ENCODE measurements at places on chromosomes 7 and 10.

- no peak for DNase-seq
Observed at GRCh38 chr7:91519241-91520158, 255.3 kb downstream of the FZD1 start.

- no peak for DNase-seq
Observed at GRCh38 chr7:103666326-103666725, 220.3 kb upstream of the SLC26A5 start.

GRCh38 chr7:88202278-88202677 is 17.6 kb downstream of the SRI start:
- DNase-seq, result no peak

DNA sequence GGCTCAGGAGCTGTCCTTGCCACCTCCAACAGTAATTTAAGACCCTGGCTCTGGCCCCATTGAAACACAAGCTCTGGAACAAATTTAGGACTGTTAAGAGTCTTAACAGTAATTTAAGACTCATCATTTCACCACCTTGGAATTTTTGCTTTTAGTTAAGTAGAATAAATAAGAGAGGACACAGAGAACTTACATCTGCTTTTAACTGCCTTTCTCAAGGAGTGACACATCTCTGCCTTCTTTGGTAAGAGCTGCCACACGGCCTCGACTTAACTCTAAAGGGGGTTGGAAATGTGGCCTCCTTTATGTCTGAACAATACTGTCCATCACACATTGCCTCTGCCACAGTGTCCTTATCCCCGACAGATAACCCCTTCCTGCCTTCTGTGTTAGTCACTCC is 77.9 kb downstream of the HERPUD2 start:
- no peak for DNase-seq

- no peak for DNase-seq
Observed at GRCh38 chr10:48324580-48324979, 18.1 kb downstream of the MAPK8 start.

GRCh38 chr10:110433740-110434139 is 64.0 kb upstream of the DUSP5 start:
- DNase-seq, result peak; percentile 80

- no peak for DNase-seq
Observed at GRCh38 chr10:68446179-68446578, 25.6 kb downstream of the DNA2 start.
